ENCODE measurements at places on chromosomes 1 and 21.
A peak's percentile ranks its signal among the peaks of the same experiment; 100 is the strongest.

DNA sequence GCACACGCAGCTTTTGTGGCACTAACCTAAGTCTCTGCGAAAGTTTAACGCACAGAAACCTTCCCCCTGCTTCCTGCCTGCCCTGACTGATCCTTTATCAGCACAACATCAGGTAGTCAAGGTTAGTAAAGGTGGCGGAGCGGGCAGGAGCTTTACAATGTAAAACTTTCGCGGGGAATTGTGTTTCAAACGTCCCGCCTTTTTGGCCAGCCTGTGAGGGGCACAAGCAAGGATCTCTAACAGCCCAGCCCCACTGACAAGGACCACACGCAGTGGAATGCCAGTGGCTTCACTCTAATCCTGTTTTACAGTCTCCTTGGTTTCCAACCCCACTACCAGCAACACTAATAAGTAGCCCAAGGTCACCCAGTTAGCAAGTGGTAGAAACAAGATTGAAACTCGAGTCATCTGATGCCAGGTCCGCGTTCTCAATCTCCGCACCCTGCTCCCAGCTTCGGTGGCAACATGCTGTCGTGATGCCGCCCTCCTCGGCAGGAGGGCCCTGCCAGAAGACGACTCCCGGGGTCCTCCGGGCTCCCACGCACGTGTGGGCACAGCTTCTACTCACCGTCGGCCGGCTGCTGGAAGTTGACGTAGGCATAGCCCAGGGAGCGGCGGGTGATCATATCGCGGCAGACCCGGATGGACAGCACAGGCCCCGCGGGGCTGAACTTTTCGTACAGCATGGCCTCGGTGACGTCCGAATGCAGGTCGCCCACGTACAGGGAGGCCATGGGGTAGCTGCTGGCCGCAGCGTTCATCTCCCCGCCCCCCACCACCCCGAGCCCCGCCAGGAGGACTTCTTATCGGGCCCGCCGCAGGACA, 1.2 kb downstream of the PABPC4 start:
- DNase-seq = peak; percentile 52

DNA sequence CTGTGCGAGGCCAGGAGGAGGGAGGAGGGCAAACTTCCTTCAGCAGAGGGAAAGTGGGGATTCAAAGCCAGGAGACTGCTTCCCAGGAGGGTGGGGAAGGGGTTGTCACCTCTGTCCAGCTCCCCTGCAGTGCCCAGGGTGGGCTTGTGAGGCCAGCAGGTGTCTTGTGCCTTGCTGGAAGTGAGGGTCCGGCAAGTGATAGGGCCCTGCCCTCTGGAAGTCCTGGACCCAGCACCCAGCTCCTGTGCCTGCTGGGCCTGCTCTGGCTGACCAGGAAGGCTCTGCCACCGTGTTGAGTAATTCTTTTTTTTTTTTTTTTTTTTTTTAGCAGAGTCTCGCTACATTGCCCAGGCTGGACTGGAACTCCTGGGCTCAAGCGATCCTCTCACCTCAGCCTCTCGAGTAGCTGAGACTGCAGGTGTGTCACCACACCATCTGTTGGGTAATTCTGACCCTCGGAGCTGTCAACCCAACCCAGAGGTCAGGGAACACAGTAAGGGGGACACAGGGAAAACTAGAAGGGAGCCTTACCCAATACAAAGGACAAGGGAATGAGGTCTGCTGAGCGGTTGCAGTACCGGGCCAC, 1.0 kb downstream of the BEST4 start:
- DNase-seq = no peak

- no peak for DNase-seq
Observed at GRCh38 chr1:59204001-59204400, 92.9 kb upstream of the FGGY start.

DNA sequence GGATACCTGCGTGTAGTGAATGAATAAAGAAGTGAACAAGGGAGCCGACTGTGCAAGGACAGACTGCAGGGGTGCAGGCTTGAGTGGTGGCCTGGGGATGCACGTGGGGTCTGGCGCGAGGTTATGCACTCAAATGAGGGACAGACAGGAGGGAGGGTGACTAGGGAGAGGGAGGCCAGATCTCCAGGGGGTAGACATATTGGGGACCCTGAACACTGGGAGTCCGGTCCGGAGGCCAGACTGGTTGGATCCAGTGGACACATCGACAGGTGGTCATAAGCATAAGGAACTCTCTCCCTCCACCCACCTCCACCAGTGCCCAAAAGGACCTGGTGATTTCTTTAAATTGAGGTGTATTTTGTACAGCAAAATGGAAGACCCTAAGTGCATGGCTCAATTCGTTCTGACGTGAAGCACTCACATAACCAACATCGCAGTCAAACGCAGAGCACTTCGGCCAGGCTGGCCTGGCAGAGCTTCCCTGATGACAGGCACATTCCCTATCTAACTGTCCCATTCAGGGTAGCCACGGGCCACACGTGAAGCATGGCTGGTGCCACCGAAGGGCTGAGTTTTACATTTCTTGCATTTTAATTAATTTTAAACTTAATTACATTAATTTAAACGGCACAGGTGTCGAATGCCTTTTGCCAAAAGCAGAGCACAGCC, 14.0 kb downstream of the WNT3A start:
- DNase-seq = no peak

DNA sequence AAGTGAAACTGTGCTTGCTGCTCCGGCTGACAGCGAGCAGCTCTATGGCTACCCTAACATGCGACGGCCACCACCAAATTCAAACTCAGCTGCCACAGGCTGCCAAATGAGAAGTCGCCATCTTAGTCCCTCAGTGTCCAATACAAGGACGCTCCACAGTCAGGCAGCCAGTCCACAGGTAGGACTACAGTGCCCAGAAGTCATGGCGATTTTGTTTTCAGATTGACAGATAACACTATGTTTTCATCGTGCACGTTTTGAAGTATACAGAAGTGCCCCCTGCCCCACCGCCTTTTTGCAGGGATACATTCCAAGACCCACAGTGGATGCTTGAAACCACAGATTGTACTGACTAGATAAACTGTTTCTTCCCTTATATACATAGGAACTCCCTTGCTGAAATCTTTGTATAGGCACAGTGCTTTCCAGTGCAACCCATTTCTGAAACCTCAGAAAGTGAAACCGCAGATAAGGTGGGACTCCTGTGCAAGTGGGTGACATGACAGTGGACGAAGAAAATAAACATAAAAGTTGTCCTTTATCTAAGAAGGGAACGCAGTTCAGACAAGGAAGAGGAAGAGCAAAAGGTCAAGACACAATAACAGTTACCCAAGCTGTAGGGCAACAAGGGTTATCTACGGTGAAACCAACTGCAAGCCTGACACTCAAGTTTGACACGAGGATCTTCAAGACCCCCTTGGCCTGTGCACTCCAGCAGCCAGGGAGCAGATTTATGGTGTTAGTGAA, 52.2 kb downstream of the STX6 start:
- no peak for DNase-seq

- no peak for DNase-seq
Observed at GRCh38 chr1:166057650-166058049, 109.2 kb downstream of the FAM78B start.

DNA sequence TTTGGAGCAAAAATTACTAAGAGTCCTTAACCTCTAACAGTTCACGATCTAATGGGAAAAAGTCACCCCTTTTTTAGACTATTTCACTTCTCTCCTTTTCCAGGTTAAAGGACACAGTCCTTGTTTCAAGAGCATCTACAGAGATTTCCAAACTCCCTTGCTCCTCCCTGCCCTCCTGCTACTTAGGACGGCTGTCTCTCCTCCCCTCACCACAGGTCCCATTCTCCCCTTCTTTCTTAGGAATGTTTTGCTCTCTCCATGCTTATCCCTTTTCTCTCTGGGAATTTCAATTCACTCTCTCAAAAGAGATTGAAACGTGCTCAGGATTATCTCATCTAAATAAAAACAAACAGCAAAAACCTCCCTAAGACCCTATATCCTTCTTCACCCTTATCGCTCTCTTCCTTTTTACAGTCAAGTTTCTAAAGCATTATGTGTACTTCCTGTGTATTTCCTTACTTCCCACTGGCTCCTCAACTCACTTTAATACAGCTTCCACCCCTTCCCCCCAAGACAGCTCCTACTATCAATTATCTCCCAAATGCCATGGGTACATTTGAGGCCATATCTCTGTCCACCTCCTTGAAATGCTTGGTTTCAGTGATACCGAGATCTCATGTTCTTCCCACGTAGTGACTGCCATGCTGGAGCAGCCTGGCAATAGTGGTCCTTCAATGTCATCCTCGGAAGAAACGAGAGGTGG, 43.2 kb upstream of the ZNF281 start:
- DNase-seq = no peak
